ENCODE measurements at places on chromosomes 3 and 15.

GRCh38 chr15:99632521-99632920 is 66.7 kb downstream of the MEF2A start:
- DNase-seq: no peak

GRCh38 chr3:56837196-56837955 is 35.6 kb upstream of the ARHGEF3 start:
- peak; percentile 23 for DNase-seq

GRCh38 chr3:35971686-35972085 is 332.4 kb downstream of the ARPP21 start:
- DNase-seq: no peak

DNA sequence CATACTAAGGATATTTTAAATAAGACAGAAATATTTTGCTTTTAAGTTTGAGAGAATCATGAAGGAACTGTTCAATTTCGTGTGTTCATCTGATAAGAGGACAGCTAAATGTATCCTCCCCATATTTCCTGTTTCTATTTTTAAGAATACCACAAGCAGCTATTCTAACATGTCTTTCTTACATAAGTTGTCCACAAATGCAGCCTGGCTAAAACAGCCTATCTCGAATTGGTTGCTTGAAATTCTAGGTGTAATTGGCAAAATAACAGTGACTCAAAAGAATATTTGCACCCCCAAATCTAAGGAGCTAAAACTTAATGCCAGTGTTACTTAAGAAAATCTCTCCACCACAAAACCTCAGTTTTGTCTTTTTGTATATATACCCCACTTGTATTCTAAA is 35.0 kb downstream of the BTLA start:
- DNase-seq: no peak

GRCh38 chr3:148381051-148381450 is 316.7 kb upstream of the AGTR1 start:
- no peak for DNase-seq

GRCh38 chr3:43766672-43767465 is 76.1 kb downstream of the ABHD5 start:
- DNase-seq: no peak

DNA sequence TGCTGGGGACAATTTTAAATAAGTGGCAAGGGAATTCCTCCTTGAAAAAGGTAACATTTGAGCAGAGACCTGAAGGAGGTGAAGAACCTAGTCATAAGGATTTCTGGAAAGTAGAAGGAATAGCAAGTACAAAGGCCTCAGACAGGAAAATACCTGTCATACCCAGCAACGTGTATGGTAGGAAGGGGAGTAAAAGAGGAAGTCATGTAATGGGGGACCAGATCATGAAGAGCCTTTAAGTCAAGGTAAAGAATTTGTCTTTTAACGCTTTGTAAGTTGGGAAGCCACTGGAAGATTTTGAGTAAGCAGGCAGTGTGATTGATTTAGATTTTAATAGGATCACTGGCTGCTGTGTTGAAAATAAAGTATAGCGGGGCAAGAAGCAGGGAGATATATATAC is 43.4 kb upstream of the FAH start:
- DNase-seq: no peak

Data from activated CD4-positive, alpha-beta T cell treated with anti-CD3 and anti-CD28 coated beads for 36 hours (primary cell).